CD4-positive, alpha-beta T cell treated with Interleukin-17A for 1 hour (primary cell): ENCODE measurements at places on chromosomes 1 and 21.

DNA sequence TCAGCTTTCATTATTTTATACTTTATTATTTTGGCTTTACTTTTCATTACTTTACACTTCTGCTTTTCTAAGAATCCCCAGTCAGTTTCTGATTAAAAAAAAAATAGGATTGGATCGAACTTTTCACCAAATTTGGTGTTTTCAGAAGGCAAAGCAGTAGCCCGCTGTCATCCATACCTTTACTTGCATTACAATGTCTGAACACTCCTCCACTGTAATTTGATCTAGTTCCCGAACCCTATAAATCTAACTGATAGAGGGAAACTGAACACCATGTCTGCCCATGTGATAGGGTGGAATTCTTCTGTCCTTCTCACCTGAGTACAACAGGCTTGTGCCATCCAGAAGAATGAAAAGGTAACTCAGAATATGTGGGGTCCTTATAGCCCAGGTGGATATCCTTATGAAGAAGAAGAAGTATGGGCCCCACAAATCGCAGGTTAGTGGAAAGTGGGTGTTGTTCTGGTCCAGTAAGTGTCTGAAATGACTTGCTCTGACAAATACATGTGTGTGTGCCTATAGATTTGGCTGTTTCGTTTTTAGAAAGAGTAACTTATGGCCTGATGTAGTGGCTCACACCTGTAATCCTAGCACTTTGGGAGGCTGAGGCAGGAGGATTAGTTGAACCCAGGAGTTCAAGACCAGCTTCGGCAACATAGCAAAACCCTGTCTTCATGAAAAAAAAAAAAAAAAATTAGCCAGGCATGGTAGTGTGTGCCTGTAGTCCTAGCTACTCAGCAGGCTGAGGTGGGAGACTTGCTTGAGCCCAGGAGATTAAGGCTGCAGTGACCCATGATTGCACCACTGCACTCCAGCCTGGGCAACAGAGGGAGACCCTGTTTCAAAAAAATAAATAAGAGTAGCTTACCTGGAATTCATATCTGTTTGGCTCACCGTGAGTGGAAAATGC lies 26.6 kb upstream of the CDC14A start:
- no peak for DNase-seq

DNA sequence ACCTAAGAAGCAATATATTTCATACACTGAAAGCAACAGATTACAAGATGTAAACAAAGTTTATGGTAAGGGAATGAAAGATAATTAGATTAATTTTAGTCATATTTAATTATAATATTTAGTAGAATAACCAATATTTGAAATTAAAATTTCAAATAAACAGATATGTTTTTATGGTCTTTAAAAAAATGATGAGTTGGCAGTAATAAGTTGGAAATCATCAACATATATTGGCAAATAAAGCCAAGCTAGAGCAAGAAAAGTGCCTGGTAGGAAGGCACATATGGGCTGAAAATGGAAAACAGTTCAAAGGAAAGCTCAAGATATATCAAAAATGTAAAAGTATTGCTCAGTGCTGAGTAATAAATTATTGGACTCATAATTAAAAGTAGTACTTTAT lies 1274.0 kb downstream of the AMY1C start:
- no peak for DNase-seq

GRCh38 chr1:240027059-240027462 lies 64.6 kb upstream of the FMN2 start:
- DNase-seq = no peak

DNA sequence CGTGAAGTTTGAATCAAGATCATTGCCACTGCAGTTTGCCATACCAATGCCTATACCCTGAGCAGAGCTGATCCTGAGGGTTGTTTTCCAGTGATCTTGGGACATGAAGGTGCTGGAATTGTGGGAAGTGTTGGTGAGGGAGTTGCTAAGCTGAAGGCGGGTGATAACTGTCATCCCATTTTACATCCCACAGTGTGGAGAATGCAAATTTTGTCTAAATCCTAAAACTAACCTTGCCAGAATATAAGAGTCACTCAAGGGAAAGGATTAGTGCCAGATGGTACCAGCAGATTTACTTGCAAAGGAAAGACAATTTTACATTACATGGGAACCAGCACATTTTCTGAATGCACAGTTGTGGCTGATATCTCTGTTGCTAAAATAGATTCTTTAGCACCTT lies 78.6 kb downstream of the FMN2 start:
- DNase-seq = no peak

GRCh38 chr1:244636488-244637259 lies 16.3 kb upstream of the DESI2 start:
- no peak for DNase-seq

DNA sequence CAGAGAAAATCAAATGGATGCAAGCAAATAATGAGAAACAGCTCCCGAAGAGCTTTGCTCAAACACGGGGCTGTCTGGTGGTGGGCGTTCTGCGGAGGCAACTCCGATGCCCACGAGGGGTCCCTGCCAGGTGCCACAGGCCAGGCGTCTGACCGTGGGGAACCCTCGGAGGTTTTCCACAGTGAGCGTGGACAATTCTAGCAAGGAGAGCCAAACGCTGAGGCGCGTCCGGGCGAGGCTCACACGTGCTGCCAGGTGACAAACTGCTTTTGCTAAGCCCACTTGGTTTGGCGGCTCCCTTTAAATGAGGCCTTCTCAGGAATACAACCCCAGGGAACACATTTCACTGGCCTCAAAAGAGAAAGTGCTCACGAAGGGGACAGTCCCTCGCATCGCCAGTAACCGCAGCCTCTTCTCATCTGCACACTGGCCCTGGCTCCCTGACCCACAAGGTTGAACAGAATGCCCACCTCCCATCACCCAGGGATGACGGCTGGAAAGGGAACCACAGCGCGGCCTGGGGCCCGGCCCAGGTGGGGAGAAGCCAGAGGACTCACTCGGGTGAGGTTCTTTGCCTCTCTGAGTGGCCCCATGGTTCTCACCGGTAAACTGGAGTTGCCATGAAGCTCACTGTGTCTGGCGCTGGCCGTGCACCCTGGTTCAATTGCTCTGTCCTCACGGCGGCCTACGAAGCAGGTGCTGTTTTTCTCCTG lies 97.4 kb downstream of the PRDM16 start:
- DNase-seq = no peak

GRCh38 chr1:118381197-118381869 lies 196.3 kb upstream of the SPAG17 start:
- DNase-seq = no peak

GRCh38 chr1:7971024-7971423 lies 9.5 kb downstream of the PARK7 start:
- DNase-seq = no peak

DNA sequence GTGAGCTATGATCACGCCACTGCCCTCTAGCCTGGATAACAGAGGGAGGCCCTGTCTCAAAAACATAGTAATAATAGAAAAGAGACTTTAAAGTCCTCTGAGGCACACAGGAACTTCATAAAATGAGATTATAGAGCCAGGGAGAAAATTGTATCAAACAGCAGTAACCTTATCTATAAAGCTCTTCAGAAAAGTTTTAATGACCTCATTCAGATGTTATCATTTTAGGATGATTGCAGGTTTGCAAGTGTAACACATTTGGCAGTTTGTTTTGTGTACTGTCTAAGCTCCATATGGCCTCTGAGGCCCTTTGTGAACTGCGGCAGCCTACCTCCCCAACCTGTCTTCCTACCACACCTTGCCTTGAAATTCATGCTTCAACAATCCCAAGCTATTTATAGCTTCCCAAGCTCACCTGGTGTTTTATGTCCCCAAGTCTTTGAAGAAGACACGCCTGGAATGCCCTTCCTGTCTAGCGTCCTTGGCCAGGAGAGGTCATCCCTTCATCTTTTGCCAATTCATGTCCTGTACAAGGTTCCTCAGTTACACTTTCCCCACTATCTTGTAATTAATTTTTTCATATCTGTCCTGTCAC lies 8.5 kb upstream of the AKNAD1 start:
- DNase-seq = no peak

GRCh38 chr1:27021354-27022031 lies 8.8 kb upstream of the TENT5B start:
- DNase-seq = no peak

- no peak for DNase-seq
These were observed 2.5 kb downstream of the KRTAP10-4 start for GRCh38 chr21:44576025-44576420.

DNA sequence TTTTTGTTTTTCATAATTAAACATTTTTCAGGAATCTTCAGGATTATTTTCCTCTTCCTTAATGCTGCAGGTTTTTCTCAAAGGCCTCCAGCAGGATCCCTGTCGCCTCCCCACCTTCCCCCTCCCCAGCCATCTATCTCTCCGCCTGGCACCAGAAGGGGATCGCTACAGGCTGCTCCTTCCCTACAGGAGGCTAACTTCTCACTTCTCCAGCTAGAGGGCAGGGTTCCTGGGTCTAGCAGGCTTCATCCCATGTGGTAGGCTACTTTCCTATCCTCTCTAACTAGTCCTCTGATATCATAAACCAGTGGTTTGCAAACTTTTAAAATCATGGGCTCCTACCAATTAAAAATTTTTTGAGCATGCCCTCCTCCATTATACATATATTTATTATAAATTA lies 104.1 kb downstream of the KCNN3 start:
- DNase-seq = peak; percentile 33

DNA sequence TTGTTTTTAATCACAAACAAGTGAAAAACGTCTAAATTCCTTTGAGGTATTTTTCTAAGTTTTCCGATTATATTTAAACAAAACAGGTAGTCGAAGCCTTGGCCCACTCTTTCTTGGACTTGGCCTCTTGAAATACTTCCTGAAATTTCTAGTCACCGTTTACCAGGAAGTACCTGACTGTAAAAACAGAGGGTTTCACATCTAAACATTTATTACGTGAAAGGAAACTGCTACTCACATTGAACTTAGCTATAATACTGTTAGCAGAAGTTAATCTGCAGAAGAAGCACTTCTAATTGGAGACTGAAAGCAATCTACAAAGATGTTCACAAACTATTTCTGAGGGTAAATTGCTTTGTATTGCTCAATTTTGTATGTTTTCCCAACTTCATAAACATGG lies 526.0 kb upstream of the ADGRL4 start:
- DNase-seq = no peak

- DNase-seq = no peak
These were observed 116.9 kb downstream of the TGFBR3 start for GRCh38 chr1:91768786-91769725.

GRCh38 chr1:55204997-55205396 lies 10.2 kb downstream of the USP24 start:
- DNase-seq = no peak

DNA sequence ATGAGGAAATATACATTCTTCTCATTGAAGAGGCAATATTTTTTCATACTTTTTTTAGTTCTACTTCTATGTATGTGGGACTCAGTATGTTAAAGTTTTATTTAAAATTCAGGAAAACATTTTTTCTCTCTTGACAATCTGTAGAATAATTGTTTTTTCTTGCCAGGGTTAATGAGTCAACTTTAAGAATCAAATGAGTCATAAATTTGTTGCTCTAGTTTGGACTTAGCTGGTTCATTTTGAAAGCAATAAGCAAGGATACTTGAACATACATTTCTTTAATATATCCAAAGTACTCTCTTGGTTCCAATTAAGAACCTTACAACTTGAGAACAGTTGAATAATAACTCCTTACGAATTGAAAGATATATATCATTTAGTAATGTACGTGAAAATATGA lies 1145.3 kb upstream of the B3GALT2 start:
- no peak for DNase-seq

GRCh38 chr1:198500096-198500495 lies 40.4 kb downstream of the ATP6V1G3 start:
- no peak for DNase-seq

GRCh38 chr1:66371233-66372005 lies 162.5 kb upstream of the SGIP1 start:
- DNase-seq = peak; percentile 41

DNA sequence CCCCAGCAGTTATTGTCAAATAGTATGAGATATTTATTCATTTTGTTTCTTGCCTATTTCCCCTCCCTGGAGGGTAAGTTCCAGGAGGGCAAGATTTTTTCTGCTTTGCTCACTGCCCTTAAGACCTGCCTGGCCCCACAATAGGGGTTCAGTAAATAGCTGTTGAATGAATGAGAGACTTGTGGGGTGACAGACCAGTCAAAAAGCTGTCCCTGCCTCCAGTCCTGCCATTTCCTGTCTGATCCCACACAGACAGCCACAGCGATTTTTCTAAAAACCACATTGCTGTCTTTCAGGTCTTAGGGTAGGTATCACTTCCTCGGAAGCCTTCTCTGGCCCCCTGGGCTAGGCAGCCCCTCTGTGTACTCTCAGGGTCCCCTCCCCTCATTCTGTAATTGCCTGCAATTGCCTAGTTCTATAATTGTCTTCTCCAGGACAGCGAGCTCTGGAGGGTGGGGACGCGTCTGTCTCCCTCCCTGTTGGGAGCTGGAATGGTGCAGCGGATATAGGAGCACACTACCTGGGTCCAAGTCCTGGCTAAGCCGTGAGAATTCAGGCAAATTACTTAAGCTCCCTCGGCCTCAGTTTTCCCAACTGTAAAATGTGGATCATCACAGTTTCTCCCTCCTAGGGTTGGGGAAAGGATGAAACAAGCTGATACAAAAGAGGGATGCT lies 1.8 kb upstream of the EXTL1 start:
- DNase-seq = no peak

DNA sequence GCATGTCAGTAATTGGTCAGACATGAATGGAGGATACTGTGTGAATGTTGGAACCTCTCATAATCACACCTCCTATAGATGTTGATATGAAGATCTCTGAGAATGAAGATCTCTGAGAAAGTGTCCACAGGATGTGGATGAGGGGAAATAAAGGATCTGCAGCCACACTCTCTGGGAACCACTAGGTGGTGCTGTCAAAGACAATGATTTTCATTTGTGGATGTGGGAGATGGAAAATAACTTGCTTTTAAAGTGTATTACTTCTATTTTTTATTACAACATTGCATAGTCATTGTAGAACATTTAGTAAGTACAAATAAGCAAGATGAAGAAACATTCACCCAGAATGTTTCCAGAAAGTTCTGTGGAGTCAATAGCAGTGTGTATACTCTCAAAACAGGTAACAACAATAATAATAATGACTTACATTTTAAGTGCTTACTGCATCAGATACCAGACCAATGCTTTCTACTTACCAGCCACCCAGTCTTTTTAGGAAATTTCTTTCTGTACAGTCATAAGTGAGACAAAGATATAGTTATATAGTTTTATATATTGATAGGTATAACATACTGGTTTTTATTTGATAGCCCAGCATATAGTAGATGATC lies 128.2 kb downstream of the ATG4C start:
- no peak for DNase-seq

DNA sequence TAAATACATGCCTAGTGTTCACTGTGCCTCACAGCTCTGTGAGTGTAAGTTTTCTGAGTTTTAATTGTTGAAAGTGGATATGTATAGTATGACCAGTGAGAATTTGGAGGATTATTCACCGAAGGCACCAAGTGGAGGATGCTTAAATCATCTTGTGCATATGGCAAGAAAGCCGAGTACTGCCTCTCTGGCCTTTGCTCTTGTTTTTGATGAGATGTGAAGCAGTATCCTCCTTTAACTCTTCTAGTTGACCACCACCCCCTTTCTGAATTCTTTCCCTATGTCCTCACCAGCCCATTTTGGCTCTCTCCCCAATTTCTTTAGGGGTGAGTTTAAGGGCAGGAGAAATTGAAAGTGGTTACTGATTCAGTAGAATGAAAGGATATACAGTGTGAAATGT lies 130.4 kb downstream of the SYT2 start:
- no peak for DNase-seq

- DNase-seq = peak; percentile 86
These were observed 20.5 kb downstream of the HIVEP3 start for GRCh38 chr1:41898191-41898713.

- no peak for DNase-seq
These were observed 7.2 kb upstream of the EPS15 start for GRCh38 chr1:51526248-51526647.
